ENCODE measurements at places on chromosomes 12 and 14. TPM values are rescaled to one million over a fixed set of nuclear protein-coding genes. Genes with fewer than 3 reads are reported as not detected.

Gene DGKA
- 272 TPM for total RNA-seq

Gene INHBE
- 0.29 TPM for total RNA-seq

Gene DEGS2
- total RNA-seq: not detected

Gene KITLG
- 48.8 TPM for total RNA-seq

Gene CAPRIN2
- 19.8 TPM for total RNA-seq

Gene COX8C
- not detected for total RNA-seq

Gene LRP1-AS
- total RNA-seq: not detected

Gene PPP1R1A
- 11.1 TPM for total RNA-seq

Gene GUCY2C
- total RNA-seq: not detected

Gene MEG3
- total RNA-seq: 7.2 TPM

Gene CCDC175
- not detected for total RNA-seq

Gene PTCSC3
- not detected for total RNA-seq

Gene LBHD2
- total RNA-seq: not detected

Gene RASSF9
- 3.8 TPM for total RNA-seq

Gene TAS2R42
- not detected for total RNA-seq

Gene HOXC4
- 2.8 TPM for total RNA-seq

Gene PZP
- not detected for total RNA-seq

Gene ARHGDIB
- 23.9 TPM for total RNA-seq

Gene TPPP2
- total RNA-seq: not detected

Gene SIX4
- total RNA-seq: 11.4 TPM

Gene DCAF4
- 30.9 TPM for total RNA-seq

Gene LHX5
- not detected for total RNA-seq
